ENCODE measurements at places on chromosomes 3 and 15.

DNA sequence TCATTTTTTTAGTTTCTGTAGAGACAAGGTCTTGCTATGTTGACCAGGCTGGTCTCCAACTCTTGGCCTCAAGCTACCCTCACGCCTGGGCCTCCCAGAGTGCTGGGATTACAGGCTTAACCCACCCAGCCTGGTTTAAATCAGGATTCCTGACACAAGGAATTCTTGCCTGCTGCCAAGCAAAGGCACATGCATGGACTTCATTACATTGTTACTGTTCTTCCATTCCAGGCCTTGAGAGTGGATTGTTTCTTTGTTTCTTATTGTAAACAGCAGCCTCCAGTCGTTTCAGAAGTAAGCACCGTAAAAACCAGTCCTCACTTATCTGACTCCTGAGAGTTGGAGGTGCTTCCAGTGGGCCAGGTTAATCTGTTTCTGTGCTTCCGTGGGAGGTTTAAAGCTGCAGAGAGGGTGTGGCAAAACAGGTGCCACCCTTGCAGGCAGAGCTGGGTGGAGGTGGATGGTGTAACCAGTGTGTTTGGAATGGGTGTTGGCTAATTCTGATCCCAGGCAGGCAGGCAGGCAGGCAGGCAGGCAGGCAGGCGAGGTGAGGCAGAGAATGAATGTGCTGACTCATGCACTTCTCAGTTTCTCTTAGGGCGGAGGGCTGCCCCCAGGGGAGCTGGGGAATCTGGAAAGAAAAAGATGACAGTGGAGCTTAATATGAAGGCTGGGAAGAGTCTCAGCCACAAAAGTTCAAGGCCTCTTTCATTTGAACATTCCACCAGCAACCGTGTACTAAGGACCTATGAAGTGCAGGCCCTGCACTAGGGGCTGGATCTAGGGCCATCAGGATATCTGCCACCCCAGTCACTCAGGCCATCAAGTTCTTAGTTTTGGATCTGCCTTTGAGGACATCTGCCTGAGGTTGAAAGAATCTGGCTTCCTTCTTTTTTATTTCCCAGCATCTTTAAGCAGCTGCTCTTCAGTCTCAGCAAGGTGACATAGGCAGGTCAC is 37.0 kb upstream of the CDCP1 start:
- DNase-seq = no peak

DNA sequence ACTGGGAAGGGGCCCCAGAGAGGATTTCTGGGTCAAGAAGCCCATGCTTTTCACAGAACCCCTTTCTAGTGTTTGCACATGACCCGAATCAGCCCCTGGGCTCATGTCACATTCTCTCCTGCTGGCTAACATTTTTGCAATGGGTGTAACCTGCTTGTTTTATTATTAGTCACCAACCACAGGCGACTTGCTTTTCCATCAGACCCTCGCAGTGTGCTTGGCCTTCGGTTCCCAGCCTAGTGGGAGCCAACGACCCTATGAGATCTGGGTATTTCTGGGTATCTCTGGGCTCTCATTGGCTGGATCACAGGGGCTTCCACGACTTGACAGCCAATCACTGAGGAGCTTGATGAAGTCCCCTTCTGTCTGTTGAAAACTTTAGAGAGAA is 11.0 kb upstream of the FBLN2 start:
- DNase-seq = no peak

DNA sequence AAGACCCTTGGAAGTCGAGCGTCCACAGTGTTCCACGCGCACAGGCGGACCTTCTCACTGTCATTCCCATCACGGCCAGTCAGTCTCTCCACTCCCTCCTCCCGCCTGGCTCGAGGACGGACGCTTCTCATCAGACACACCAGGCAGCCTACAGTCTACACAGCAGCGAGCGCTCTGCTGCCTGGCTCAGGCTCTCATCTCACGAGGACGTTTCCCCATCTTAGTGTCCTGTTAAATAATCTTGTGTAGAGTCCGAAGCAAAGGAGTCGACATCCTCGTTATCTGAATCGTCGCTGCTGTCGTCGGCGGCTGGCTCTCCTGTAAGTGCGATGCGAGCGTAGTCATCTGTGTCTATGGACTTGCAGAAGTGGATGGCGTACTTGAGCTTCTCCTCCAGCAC is 12.4 kb upstream of the OCA2 start:
- DNase-seq = no peak

DNA sequence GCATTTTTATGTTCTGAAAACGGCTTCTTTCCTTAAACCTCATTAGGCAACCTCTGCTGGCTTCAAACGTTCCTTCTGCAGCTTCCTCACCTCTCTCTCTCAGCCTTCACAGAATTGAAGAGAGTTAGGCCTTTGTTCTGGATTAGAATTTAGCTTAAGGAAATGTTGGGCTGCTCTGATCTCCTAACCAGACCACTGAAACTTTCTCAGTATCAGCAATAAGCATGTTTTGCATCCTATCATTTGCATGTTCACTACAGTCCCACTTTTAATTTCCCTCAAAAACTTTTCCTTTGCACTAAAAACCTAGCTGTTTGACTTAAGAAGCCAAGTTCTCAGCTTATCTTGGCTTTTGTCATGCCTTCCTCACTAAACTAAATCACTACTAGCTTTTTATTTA is 49.5 kb downstream of the SMARCC1 start:
- DNase-seq = no peak

DNA sequence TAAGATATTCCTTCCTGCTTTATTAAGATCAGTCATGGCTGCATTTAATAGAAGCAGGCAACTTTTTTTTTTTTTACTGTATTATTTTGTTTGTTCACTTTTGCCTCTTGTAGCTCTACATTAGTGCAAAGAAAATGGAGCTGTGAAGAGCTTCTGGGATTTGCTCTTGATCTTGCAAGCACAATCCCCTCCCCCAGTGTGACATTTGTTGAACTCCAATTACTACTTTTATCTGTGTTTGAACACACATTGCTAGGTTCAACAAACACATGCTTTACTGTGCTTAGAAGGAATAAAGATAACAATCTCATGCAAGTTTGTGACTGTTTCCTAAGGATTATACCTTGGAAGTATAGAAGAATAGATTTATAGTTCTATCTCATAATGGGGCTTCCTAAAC is 648.8 kb downstream of the NLGN1 start:
- no peak for DNase-seq

DNA sequence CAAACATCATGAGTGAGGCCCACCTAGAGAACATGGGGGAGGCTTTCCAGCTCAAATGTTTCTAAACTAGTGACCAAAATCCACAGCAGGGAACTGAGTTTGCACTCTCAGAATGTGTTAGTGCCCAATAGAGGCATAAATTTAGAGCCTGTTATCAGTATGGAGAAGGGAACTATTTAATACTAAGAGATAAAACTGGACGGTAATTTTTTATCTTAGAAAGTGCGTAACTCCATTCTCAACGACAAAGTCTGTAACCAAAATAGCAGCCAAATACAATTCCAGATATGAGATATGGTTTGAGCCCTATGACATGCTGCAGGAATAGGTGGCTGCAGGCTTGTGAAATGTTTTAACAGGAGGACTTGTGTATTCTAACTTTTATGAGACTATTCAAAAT is 3.5 kb downstream of the B3GALNT1 start:
- no peak for DNase-seq

- no peak for DNase-seq
These were observed 138.5 kb upstream of the HES1 start for GRCh38 chr3:193997228-193998122.

DNA sequence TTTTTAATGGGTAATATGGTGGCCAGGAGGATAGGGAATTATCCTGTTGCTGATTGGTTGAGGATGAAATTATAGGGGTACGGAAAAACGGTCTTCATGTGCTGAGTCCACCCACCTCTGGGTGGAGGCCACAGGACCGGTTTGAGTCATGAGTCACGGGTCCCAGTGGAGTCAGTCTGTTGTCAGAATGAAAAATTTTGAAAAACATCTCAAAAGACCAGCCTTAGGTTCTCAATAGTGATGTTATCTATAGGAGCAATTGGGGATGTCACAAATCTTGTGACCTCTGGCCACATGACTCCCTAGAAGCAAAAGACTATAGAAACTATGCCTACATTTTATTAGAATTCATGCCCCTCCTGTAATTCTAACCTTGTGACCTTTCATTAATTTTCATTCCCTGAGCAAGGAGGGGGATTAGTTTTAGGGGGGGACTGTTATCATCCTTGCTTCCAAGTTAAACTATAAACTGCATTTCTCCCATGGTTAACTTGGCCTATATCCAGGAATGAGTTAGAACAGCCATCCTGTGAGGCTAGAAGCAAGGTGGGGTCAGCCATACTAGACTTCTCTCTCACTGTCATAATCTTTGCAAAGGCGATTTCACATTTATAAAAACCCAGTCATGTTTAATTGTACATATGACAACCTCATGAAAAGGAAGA is 101.2 kb downstream of the TCF12 start:
- DNase-seq = no peak

GRCh38 chr3:87332789-87333188 is 56.4 kb upstream of the POU1F1 start:
- no peak for DNase-seq

DNA sequence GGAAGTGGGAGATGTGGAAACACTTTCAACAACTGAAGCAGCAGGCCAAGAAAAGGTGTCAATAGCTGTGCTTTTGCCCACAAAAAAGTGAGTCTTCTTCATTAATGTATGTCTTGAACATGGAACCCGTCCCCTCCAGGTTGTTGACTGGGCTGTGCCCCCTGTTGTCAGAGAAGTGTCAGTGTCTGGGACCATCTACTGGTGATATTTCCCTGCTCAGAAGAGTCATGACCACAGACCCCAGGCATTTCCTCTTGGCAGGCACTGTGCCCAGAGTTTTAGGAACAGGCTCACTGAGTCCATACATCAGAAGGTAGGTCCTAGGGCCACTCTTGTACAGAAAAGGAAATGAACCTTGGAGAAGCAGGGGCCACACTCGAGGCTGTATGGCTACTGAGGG is 54.8 kb upstream of the LARS2 start:
- no peak for DNase-seq

DNA sequence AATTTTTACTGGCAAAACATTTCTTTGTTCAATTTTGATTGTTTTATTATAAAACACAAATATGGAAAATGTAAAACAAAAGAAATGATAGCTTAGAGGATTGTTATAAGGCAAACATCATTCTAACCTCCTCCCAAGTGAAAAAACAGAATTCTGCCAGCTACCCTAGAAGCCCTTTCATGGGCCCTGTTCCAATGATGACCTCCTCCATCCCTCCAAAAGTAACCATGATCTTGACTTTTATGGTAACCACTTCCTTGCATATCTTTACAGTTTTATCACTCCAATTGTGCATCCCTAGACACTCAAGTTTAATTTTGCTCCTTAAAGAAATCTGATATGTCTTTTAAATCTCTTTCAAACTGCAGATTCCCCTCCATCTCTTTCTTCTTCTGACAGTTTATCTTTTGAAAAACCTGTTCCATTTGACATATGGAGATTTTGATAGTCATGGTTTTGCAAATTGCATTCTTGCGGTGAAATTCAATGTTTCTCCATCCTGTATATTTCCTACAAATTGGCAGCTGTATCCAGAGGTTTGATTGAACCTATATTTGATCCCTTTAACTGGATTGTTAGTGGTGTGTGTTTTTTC is 27.0 kb upstream of the TNFAIP8L3 start:
- no peak for DNase-seq

DNA sequence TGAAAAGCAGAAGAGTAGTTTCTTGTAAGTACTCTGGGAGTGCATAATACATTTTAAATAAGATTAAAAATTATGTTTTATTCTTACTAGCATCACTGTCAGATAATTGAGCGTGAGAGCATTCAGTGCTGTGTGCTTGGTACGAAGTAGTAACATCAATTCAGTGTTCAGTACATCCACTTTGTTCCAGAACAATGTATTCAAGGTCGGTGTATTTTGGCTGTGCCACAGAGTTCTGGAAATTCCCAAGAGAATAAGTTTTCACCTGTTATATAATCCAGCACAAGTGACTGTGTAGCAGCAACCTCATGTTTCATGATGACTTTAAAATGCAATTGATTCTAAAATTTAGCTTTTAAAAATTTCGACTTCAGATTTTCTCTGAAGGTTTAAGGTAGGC is 130.6 kb downstream of the IGF1R start:
- DNase-seq = no peak

GRCh38 chr3:30625541-30626438 is 19.4 kb downstream of the TGFBR2 start:
- no peak for DNase-seq

GRCh38 chr3:161576311-161576710 is 79.7 kb downstream of the OTOL1 start:
- no peak for DNase-seq

DNA sequence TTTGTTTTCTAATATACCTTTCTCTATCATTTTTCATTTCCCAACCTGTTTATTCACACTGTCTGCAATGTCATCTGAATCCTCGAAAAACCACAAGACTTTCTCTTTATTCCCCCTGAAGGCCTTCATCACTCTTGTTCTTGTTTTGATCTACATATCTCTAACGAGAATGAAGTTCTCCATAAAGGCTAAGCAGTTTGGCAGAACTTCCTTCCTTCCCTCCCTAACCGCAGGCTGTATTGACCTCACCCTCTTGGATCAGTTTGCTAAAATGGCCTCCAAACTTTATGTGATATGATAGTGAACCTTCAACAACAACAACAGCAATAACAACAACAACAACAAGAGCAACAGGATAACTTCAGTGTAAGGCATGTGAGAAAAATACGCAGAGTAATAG is 392.8 kb downstream of the TIGIT start:
- no peak for DNase-seq

DNA sequence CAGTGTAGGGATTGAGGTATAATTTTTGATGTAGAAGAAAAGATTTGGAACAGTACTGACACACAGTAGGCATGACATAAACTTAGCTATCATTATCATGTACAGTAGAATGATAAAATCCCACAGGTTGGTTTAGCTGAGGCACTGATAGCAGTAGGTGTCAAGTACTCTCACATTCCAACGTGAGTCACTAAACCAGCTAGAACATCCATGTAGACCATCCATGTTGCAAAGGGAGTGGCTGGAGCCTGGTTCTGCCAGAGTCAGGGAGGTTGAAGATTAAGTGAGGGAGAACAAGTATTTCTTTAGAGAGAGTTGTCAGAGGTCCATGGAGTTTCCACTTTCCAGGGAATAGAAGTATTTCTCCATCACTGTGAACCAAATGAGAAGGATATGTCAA is 157.2 kb upstream of the TMEM108 start:
- no peak for DNase-seq

- peak; percentile 27 for DNase-seq
These were observed 14.4 kb upstream of the GNAI2 start for GRCh38 chr3:50221411-50222168.

GRCh38 chr3:178602856-178603255 is 66.6 kb downstream of the KCNMB2 start:
- no peak for DNase-seq

DNA sequence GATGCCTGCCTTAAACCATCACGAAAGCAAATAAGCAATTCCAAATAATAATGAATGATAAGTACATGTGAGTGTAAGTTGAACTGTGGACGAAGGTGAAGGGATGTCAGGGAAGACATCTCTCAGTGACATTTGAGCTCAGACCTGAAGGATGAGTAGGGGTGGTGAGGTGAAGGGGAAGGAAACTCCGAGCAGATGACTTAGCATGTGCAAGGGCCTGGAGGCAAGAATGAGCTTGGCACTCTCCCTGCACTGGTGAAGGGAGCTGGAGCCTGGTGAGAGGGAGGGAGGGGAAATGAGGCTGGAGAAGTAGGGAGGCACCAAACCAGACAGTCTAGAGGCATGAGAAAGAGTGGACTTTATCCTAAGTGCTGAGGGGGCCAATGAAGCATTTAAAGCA is 84.3 kb downstream of the MTHFS start:
- no peak for DNase-seq

GRCh38 chr15:28974142-28974541 is 88.4 kb downstream of the APBA2 start:
- DNase-seq = no peak

- no peak for DNase-seq
These were observed 332.1 kb downstream of the VGLL3 start for GRCh38 chr3:86658876-86659275.

- DNase-seq = no peak
These were observed 183.8 kb upstream of the THRB start for GRCh38 chr3:24678421-24678865.
